ENCODE measurements at places on chromosomes 2 and 18.

GRCh38 chr2:61196671-61197070 is 34.7 kb downstream of the C2orf74 start:
- DNase-seq, result no peak

DNA sequence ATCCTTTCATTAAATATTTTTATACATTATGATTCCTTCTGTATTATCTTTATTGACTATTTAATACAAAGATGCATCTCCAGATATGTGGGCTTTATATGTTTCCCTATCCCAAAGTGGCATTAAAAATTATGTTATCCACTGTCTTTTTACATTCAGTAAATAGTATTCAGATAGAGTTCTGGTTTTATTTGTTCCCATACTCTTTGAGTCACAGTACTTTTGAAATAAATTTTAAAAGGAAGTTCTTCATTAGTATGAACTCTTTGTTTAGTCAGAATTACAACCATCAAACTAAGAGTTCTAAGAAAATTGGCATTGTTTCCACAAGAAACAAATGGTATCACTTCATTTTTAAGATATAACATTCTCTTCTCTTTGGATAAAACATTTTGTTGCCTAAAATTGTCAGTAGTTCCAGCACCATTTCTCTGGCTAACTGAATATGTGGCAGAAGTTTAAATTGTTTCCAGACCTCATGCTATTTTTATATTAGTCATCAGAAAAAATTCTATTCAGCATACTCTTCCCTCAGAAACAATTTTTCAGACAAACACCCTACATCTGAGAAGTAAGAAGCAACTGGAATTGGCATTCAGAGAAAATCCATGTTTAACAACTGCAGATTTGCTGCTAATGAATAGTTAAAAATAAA is 88.5 kb upstream of the COL5A2 start:
- no peak for DNase-seq

- no peak for DNase-seq
Measured at GRCh38 chr2:27962006-27962405, 71.5 kb downstream of the BABAM2 start.

DNA sequence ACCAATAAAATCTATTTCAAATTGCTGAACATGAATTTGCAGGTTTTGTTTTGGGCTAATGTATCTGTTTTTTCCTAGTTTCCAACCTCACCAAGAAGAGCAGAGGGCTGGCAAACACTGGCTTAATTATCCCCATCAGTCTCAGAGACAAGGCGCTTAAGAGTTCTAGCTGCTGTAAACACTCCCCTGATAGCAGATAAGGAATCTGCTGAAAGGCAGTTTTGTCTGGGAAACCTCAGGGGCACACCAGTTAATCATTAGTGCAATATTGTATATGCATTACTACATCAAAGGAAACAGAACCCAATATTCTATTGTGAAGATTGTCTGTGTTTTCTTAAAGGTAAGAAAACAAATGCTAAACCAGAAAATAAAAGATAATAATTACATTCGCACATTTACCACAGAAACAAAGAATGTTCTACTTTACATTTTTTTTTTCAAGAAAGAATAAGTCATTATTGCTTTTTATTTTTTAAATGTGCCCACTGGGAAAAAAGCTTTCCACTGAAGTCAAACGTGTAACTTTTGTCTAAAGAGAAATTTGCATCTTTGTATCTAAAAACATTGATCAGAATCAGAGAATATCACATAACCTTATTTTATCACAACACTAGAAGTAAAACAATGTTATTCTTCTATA is 179.1 kb downstream of the ERBB4 start:
- no peak for DNase-seq

GRCh38 chr2:55175254-55176093 is 56.6 kb downstream of the CLHC1 start:
- DNase-seq, result no peak

- no peak for DNase-seq
Measured at GRCh38 chr18:56541793-56542192, 96.6 kb downstream of the TXNL1 start.

DNA sequence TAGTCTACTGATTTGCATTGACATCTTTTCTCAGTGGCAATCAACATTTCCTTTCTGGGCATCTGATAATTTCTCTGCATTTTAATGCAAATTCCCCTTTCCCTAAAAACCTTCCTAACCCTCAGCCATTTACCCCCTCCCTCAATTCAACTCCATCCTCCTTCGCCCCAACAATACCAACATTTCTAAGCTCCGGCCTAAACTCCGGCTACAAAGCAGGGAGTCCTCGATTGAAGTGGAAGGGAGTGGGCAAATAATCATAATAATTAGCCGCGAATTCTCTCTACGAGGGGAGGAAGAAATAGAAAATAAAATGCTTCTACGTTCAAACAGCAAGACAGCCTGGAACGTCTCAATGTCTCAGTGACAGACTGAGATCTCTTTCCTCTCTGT is 4.6 kb downstream of the BCL11A start:
- DNase-seq, result no peak

DNA sequence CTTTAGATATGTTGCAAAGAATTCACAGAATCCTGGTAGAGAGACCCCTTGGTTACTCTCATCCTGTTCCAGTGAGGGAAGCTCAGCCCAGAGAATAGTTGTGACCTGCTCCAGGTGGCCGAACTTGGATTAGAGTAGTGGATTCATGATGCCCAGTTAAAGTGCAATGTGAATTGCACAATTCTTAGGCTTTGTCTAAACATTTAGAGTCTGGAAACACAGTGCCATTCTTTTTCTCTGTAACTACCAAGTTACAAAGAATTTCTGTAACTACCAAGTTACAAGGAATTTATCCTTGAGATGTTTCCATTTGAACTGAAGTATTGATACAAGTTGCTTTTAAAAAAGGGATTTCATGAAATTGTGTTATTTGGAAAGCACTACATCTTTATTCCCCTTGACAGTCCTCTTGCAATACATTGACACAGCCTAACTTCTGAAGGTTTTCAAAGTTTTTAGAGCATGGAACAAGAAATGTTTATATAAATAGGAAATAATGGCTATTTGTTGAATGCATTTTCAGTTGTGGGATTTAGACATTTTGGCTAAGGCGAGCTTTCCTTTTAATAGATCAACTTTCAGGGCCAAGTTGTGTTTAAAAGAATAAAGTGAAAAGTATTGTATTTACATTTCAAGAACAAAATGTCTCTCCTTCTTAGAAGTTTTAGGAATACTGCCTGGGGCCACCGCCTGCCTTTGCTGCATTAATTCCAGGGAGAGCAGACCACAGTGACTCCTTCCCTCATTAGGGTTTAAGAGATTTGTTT is 315.0 kb downstream of the LPIN1 start:
- no peak for DNase-seq

GRCh38 chr2:217852555-217853211 is 150.1 kb downstream of the TNS1 start:
- DNase-seq, result no peak

DNA sequence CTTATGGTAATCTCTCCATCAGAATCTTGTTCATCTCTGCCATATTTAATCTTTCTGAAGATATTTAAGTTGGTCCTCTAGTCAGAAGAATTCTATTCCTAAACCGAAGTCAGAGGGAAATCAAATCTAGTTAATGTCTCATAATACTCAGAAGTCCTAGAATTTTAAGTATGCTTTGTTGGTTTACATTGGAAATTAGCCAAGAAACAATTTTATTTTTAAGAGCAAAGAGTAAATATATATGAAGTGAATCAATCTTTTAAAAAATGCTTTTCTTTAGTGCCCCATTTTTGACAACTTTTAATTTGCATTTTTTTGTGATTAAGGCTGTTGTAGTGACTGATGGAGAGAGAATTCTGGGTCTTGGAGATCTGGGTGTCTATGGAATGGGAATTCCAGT is 38.1 kb downstream of the ME2 start:
- DNase-seq, result no peak

- DNase-seq, result no peak
Measured at GRCh38 chr2:192004188-192004963, 157.5 kb upstream of the CAVIN2 start.

DNA sequence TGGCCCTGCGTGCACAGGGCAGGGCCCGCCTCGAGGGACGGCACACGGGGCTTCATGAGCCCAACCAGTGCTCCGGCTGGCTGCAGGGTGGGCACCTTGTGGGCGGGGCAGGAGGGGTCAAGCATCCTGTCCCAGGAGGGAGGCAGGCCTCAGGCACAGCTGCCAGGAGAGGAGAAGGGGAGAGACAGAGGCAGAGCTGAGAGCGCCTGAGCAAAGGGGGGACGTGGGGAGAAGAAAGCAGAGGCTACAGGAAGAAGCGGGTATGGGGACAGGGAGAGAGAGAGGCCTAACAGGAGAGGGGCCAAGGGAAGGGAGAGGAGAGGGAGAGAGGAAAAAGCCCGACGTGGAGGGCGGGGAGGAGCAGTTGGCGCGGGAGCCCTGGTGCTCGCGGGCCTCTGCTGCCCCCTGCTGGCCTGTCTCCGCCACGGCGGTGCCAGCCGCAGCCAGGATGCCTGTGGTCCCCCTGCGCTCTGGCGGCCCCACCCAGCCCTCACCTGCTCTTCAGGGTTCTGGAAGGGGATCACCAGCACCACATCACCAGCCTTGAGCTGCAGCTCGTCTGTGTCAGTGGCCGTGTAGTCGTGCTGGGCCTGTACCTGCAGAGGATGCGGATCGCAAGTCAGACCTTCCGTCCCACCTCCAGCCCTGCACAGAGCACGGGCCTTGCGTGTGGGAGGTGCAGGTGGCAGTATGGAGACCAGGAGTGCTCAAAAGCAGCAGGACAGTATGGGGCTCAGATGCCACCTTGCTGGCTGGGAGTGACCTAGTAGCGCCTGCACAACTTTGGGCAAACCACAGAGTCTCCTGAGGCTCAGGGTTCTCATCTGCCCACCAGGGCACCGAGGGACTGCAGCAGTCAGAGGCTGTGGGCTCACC is 56.8 kb downstream of the BIN1 start:
- DNase-seq, result peak; percentile 75

DNA sequence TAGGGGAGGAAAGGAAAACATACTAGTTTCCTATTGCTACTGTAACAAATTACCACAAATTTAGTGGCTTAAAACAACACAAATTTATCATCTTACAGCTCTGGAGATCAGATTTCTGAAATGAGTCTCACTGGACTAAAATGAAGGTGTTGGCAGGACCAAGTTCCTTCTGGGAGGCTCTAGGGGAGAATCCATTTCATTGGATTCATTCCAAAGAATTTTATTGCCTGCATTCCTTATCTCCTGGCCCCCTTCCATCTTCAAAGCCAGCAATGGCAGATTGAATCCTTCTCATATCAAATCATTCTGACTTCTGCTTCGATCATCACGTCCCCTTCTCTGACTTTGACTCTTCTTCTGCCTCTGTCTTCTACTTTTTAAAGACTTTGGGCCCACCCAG is 250.9 kb downstream of the IRS1 start:
- DNase-seq, result no peak

GRCh38 chr18:58721566-58722239 is 50.4 kb downstream of the MALT1 start:
- no peak for DNase-seq

DNA sequence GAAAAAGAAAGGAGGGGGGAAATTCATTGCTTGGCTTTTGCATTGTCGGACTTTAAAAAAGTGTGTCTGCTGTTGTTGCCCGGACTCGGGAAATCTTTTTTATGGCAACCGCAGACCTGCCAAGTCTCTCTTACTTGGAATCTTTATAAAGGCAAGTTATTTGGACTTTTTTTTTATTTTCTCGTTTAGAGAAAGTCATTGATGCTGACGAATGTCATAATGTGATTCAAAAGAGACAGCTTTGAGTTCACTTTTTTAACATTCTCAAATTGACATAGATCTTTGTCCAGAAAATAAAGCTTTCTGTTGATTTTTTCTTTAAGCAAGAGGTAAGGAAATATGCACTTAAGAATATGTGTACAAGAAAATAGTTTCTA is 651 bp upstream of the ZNF521 start:
- no peak for DNase-seq

- no peak for DNase-seq
Measured at GRCh38 chr2:41997561-41997960, 50.3 kb upstream of the PKDCC start.

DNA sequence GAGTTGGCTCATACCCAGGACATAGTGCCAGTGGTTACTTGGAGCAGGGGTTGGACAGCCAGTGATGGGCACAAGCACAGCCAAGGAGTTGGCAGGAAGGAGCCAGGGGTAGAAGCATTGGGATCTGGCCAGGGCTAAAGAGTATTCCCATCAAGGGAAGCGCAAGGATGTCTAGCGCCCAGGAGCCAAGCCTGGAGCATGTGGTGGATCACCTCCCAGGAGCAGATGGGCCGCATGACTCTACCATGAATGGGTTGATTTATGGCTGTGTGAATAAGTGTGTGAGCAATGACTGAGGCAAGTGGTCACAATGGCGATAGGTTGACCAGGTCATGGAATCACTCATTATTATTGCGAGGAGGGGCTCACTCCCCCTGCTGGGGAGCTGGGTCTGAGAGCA is 111.1 kb downstream of the FHOD3 start:
- no peak for DNase-seq

- no peak for DNase-seq
Measured at GRCh38 chr2:69227716-69228115, 159.3 kb downstream of the GFPT1 start.

DNA sequence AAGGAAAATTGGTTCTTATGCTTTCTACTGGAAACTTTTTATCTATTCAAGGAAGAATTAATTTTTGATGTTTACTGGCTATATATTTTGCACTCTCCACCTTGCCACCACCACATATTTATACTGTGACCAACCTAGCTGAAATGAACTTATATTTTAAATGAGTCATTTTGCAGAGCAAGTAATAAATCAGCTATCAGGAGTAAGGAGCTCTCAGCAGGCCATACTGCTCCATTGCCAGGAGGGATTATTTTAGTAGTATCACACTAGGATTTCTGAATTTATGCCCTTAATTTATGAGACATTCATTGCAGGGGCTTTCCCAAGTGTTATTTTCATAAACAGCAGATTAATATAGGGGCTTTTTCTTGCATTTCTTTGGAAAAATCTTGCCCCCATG is 125.8 kb upstream of the CYP1B1 start:
- no peak for DNase-seq

- no peak for DNase-seq
Measured at GRCh38 chr2:50385349-50385748, 646.6 kb downstream of the NRXN1 start.

DNA sequence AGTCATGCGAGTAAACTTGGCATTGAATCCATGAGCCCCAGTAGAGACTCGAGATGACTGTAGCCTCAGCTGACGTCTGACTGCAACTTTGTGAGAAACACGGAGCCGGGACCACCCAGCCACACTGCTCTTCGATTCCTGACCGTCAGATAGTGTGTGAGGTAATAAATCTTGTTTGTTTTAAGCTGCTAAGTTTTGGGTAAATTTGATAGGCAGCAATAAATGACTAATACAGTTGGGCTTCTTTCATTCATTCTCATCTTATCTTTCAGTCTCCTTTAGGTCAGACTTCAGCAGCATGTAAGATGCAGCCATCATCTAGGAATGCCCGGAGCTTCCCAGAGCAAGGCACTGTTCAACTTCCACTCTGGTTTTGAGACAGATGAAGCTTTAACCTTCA is 8.0 kb upstream of the KLHL29 start:
- DNase-seq, result no peak

GRCh38 chr2:239225871-239226561 is 174.8 kb downstream of the HDAC4 start:
- DNase-seq, result no peak

DNA sequence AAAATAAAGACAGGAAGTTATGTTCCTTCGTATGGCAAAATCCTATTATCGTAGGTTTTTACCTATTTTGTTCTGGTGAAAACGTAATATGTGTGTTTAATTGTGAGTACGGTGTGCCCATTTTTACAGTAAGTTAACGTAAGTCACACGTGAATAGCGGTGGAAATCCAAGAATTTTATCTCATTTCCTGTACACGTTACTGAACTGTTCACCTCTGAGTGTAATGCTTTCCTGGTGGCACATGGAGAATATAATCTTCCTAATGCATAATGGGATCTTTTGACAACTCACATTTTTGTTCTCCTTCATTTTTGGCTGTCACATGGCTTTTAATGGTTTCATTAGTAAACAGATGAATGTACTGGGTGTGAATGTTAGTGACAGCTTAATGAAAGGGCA is 28.2 kb downstream of the BCL2L11 start:
- DNase-seq, result no peak
